Fibroblast of pulmonary artery (primary cell): ENCODE measurements at places on chromosomes 11 and 22.

DNA sequence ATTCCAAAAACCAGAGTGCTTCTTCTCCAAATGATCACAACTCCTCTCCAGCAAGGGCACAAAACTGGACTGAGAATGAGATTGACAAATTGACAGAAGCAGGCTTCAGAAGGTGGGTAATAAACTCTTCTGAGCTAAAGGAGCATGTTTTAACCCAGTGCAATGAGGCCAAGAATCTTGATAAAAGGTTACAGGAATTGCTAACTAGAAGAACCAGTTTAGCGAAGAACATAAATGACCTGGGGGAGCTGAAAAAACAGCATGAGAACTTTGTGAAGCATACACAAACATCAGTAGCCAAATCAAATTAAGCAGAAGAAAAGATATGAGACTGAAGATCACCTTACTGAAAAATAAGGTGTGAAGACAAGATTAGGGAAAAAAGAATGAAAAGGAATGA, 15.5 kb downstream of the OR52M1 start:
- no peak for DNase-seq

DNA sequence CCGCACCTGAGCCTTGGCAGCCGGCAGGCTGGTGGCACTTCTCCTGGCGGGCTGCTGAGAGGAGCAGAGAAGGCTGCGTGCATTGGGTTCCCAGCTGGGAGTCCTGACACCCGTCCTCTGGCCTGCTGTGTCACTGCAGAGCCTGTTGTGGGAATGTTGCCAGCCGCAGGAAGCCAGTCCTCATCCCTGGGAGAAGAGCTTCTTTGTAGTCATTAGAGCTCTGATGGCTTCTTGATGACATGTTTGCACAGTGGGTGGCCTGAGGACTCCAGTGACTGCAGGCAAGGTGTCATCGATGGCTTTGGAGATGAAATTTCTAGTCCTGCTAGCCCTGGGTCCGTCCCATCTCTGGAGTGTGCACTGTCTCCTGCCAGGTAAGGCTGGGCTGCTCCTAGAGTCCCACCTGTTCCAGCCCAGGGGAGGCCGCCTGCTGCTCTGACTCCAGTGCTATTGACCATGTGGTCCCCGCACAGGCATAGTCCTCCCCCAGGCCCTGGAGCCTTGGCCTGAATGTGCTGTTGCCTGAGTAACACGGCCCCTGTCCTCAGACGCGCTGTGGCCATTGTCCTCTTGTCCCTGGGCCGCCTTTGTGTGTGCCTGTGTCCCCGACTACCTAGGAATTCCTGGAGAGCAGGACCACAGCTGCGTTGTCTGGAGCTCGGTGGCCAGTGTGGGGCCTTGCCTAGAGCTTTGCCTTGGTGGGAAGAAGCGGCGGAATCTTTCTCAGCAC, 129.2 kb downstream of the CACNA1I start:
- no peak for DNase-seq

GRCh38 chr11:95372097-95372656, 141.2 kb upstream of the SESN3 start:
- no peak for DNase-seq

GRCh38 chr11:2256951-2257700, 13.3 kb downstream of the ASCL2 start:
- DNase-seq, result no peak

- no peak for DNase-seq
Measured at GRCh38 chr11:109241988-109242536, 179.9 kb upstream of the C11orf87 start.

GRCh38 chr22:20449819-20450550, 12.4 kb upstream of the SCARF2 start:
- no peak for DNase-seq

DNA sequence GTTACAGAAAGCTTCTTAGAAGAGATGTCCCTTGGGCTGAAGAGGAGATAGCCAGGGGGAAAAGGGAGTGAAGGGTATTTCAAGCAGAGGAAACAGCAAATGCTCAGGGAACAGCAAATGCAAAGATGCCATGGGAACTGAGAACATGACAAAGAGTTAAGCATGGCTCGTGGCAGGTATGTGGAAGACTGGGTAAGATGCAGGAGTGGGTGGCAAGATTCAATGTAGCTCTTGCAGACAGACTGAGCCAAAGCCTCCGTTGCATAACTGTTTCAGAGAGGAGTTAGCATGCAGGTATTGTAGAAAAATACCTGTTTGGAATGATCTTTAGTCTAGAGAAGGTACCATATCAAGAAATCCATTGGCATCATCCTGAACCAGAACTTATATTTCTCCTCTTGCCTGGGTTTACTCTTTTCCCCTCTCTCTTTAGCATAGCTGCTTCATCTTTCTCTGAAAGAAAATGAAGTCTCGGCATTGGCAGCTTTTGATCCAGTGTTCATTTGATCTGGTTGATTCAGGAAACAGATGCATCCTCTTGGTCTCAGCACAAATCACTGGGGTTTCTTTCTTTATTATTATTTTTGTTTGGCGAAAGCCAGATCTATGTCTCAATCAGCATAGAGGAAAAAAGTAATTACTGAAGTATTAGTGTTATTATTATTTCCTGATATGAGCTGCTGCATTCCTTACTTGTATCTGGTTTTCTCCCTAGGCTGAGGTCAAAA, 41.7 kb upstream of the NUP160 start:
- DNase-seq, result no peak

DNA sequence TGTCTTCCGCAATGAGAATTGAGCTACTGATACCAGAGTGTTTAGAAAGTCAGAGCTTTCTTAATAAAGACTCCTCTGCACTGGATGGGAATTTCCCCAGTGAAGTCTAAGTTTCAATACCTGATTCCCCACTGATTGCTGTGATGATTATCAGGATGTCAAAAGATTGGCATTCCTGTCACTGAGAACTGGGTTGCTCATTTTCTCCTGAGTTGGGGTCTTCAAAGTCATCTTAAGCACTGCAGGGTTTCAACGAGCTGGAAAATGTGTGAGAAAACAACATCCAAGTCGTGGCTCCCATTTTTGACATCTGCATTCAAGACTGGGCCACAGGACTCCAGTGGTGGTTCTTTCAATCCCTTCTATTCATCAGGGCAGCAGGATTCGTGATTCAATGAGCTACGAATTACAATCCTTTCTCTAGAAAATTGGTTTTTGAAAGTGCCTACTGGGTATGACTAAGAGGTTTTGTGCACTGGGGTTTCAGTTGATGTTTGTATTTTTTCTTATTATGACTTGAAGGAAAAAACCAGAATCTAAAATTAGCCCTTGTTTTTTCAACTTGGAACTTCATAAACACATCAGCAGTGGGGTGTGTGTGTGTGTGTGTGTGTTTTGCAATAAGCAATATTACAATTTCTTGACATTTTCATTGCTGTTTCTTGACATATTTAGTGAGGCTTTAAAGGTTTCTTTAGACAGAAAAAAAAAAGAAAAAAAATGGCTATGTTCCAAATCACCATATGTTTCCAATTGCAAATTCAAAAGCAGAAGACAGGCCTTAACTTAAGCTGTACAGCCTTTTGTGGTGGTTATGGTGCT, 233.0 kb downstream of the FAM76B start:
- DNase-seq, result peak; percentile 43
